Vagina (tissue), 2 donors: ENCODE measurements at places on chromosomes 7 and 10. TPM values are rescaled to one million over a fixed set of nuclear protein-coding genes. Genes with fewer than 3 reads are reported as not detected.

DNA sequence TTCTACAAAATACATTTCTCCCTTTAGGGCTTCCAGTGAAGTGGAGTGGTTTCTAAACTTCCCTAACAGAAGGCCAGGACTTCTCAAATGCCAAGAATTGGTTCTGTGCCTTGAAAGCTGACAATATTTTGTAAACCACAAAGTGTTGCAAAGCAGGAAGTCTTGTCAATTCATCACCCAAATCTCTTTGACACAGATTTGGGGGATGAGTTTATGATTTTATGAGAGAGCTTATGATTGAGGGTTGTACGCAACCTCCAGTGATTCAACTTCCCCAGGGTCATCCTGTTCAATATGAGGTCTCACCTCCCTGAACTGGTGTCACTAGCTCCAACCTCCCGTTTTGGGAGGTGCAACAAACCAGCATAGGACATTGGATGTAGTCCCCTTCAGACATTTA lies 83.7 kb downstream of the PRLHR start:
- peak; percentile 10 for DNase-seq
- H3K36me3 ChIP-seq, result no peaks in the 10 kb centered on the region
- H3K27ac ChIP-seq, result no peak overlapping the region
- H3K27me3 ChIP-seq, result no peaks in the 10 kb centered on the region
- no peak overlapping the region for H3K4me3 ChIP-seq

DNA sequence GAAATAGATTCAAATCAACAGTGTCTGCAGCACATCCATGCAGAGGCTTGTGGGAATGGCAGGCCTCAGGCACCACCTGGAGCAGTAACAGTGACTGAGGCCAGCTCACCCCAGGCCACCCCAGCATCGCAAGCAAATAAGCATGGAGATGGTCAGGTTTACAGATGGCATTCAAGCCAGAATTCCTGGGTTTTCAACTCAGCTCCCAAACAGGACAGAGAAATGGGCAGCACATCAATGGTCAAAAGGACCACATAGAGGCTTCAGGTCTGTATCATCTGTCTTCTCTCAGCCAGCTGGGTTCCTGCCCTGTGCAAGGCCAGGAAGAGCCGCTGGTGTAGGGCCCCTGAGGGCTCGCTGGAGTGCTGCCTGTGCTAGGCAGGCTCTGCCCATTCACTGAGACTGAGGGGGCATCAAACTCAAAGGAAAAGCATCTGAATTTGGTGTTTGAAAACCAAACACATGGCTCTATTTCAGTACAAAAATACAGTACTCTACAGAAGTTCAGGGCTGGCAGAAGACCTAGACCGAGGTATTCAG lies 112.5 kb downstream of the KMT2E start:
- no peak overlapping the region for H3K27ac ChIP-seq
- no peak overlapping the region for H3K4me3 ChIP-seq
- no peak for DNase-seq

The SH3PXD2A gene
- total RNA-seq, result 56.2 TPM

The SCIN gene
- total RNA-seq, result 0.74 TPM

The RADIL gene
- 16.5 TPM for total RNA-seq
